Urothelium cell line (cell line): ENCODE measurements at places on chromosomes 3 and 15.

GRCh38 chr3:146093896-146094295, 67.1 kb downstream of the PLOD2 start:
- DNase-seq = no peak

GRCh38 chr3:57755368-57755675, 787 bp upstream of the SLMAP start:
- DNase-seq = peak; percentile 13

DNA sequence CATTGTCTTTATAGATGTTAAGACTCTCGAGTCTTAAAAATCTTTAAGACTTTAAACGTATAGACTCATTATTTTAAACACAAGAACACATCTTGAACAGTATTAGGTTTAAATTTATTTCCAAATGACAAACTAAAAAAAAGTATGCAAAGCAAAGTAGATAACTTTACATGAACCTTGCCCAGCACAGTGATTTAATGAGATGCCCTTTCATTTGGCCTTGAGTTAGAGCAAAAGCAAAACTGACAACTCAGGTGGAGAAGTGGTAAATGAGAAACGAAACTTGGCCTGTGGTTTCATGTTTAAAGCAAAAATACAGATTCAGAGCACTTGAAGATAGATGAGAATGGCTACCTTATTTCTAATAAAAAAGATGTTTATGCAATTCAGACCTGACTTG, 8.6 kb downstream of the GPR15 start:
- no peak for DNase-seq

DNA sequence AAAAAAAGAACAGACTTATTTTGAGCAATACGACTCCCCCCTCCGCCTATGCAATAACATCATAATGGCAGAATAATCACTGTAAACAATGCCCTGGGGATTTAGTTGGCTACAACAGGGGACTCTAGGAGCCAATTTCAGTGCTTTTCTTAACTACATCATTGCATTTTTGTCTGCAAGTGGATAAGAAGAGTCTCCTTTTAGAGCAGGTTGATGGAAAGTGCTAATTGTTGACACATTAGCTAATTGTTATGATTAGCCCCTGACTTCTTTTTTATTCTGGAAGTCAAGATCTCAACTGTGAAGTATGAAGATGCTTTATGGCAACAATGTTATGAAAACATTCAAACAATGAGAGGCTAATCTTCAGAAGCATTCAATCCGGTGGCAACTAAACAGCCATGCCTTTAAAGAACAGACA, 121.2 kb downstream of the MECOM start:
- DNase-seq = no peak

DNA sequence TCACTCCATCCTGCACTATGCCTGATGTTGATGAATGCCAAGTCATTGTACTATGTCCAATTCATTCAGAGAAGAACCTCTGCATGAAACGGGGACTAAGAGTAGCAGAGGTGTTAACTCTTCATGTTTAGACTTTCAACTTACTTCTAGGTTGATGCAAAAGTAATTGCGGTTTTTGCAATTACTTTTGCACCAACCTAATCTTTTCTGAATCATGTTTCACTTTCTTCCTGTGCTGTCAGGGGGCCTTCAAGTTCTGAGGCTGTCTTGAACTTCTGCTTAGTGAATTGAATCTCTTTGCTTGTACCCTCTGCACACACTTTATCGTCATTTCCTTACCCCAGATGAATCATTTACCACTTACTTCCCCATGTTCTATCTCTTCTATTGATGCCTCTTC, 636.2 kb downstream of the NAALADL2 start:
- DNase-seq = no peak

- no peak for DNase-seq
Observed at GRCh38 chr3:182921665-182922355, 58.5 kb downstream of the DCUN1D1 start.

DNA sequence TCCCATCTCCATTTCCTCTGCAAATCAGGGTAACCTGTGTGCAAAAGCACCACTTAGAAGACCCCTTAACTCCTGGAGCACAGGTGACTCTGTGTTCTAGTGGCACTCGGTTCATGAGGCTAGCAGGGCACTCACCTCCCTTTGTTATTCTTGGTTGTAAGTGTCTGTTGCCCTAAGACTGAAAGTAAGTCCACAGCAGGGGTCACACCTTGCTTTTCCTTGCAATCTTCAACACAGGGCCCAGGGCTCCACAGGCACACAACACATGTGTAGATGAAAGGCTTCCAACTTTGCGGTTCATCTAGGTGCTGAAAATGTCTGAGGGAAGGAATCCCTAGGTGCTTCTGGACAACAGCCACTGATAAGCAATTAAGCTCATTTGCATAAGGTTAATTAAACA, 2.9 kb downstream of the RNU6-1 start:
- no peak for DNase-seq

- no peak for DNase-seq
Observed at GRCh38 chr15:76398317-76399104, 61.9 kb downstream of the ISL2 start.

DNA sequence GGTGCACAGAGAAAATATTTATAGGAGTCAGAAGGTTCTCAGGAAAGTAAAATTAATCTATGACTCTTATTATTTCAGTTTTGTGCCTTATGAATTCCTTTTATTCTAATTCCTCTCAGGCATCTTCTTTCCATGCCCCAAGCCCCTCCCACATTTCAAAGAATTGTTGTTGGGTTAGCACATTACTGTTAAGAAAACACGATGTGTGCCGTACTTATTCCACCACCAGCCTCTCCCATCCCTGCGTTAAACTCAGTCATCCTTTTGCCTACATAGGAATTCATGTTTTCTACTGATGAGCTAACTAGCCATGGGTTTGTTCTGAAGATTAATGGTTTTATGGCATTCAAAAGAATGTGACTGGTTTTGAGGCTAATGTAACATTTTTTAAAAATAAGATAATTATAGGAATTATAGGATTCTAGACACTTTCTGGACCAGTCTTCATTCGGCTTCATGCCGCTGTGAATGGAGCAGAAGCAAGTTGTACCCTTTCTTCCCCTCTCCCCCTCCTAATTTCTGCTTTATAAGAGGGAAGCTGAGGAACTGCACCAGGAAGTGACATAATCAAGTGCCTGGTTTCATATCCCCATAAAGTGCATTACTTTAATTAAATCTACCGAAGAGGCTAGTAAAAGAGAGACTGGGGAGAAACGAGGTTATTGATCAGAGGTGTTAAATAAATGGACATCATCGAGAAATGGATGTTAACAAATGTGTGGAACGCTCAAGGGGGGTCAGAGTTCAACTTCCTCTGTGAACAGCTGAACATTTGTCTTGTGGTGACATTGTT, 12.3 kb upstream of the MB21D2 start:
- DNase-seq = no peak

DNA sequence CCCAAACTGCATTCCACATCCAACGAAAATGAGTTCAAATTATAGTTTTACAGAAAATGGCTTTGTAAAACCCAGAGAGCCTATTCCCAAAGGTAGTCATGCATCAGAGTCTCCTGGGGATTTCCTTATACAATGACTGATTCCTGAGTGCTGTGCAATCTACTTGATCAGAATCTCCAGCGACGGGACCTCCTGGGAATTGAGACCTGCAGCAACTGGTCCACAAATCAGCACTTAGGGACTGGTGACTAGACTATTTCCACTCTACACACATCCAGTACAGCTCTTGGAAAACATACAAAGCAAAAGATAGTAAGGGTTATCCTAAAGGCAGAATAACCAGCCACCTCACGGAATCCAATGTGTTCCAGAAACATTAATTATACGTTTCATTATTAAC, 871.0 kb upstream of the CFAP20DC start:
- no peak for DNase-seq

DNA sequence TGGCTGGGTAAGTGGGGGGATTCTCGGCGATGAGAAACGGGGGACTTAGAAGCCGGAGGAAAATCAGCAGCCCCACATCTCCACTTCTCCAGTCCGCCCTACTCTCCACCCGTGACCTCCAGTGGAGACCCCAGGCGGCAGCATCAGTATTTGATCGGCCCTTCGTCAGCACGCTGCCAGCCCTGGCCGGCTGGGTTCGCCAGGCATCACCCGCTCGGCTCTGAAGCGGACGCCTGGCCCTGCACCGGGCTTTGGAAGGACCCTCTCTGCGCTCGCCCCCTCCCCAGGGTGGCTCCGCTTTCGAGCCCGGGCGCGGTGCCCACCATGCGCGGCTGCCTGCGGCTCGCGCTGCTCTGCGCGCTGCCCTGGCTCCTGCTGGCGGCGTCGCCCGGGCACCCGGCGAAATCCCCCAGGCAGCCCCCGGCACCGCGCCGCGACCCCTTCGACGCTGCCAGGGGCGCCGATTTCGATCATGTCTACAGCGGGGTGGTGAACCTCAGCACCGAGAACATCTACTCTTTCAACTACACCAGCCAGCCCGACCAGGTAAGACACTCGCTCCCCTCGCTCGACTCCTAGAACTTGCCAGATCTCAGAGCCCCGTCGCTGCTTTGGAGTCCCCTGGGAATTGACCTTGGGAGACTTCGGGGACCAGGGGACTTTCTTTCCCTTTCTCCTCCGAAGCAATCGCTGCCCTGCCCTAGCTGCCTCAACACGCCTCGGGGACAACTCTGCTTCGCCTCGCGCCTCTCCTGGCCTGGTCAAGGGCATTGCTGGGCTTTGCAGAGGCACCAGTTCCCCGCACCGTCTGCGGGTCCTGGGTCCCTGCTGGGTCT, 561 bp downstream of the SIDT1 start:
- peak; percentile 54 for DNase-seq

GRCh38 chr3:52463416-52463815, 8.0 kb downstream of the NISCH start:
- DNase-seq = no peak

DNA sequence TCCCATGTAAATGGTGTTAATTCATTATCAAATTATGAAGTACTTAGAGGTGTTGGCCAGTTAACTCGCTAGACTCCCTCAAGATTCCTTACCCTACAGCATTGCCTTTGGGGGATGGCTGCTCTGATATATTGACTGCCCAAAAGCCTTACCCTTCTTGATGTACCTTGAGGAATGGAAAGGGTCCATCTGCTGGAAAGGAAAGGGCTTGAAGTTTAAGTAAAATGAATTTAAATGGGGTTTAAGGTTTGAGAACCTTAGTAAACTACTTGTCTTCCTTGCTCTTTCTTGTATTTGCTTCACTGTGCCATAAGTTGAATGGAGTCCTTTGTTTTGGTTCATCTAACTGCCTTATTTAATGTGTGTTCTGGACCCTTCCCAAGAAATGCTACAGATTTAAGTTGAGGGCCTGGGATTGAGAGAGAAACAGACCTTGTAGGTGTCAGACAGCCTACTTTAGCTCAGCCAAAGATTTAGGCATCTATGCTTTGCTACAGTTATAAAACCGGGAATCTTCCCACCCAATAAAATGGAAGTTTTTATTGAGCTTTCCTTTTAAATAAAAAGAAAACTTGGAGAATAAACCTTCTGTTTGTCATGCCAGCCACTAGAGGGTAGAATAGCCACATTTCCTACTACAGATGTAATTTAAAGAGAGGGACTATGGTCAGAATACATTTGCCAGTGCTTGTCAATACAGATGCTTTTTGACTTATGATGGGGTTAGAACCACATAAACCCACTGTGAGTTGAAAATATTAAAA, 25.3 kb downstream of the CMSS1 start:
- peak; percentile 56 for DNase-seq

DNA sequence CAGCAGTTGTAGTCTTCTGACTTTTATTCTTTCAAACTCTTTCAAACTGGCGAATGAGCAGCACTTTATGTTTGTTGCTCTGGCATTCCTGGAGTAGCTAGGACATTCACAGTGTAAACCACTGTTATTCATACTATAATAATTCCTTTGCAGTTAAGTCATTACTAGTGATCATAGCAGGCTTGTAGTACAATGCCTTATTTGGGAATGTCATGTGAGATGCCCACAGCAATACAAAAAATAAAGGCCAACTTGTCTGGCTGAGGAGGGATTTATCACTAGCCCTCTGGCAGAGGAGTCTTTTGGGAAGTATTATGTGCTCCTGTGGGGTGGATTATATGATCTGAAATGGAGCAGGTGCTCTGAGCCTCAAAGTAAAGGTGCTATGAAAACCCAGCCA, 197.2 kb downstream of the VGLL3 start:
- DNase-seq = peak; percentile 64

DNA sequence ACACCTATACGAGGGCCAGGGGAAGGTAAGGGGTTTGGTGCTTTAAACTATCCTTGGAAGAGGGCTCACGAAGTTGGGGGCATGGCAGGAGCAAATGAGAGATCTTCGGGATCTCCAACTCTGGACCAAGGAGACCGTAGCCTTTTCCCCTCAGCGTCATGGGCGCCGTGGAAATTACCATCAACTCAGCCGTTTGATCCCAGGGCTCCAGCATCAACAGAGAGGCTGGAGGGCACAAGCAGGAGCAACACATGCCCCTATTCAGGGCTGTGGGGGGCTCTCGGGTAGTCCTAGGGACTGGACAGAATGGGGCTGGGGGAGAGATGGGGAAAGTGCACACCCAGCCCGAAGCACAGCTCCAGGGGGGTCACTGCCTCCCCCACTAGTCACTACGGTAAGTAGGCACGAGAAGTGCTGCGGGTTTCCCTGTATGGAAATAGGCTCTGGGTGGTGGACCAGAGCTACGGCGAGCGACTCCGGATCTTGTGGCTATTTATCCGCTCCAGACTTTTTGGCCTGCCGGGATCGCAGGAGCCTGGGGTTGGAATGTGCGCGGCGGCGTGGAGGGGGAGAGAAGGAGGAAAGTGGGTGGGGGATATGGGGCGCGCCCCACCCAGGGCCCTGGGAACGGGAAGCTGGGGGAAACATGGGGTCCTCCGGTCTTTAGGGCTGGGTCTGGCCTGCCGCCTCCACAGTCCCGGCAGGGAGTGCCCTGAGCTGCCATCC, 539 bp upstream of the LAMB2 start:
- DNase-seq = peak; percentile 92

GRCh38 chr3:180707896-180708295, 28.6 kb upstream of the CCDC39 start:
- DNase-seq = no peak

DNA sequence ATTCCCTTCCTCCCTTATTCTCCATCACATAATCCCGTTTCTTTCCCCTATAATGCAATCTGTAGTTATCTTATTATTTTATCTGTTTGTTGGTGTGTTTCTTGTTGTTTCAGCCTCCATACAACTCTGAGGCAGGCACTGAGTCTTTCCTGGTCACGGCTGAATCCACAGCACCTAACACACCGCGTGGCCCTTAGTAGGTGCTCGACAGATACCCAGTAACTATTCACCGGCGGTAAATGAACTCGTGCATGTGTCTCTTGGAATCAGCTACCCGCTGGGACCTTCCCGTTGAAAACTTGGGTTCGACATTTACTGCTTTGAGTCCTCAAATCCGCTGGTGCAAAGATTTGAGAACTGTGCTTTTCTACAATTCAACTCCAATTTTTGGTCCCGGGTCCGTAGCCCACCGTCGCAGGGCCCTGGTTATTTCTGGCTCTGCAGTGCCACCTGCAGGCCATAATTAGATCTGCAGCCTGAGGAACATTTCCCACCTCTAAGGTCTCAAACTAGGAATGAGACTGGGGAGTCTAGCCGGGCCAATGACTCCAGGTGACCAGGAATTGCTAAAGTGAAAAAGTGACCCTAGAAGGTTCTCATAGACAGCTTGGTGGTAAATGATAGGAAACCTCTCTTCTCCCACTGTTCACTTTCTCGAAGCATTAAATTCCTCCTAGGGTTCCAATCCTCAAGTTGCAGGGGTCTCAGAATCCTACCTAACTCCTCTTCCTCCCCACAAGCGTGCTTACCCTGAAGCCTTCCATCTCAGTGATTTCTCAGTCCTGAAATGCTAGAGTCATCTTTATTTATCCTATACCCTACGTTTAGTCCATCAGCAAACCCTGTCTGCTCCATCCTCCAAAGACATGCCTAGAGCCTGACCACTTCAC, 40.0 kb upstream of the TRH start:
- DNase-seq = peak; percentile 55
